ENCODE measurements at places on chromosomes 7 and 10.

GRCh38 chr7:82444220-82444909 lies 788 bp upstream of the CACNA2D1 start:
- DNase-seq = no peak

DNA sequence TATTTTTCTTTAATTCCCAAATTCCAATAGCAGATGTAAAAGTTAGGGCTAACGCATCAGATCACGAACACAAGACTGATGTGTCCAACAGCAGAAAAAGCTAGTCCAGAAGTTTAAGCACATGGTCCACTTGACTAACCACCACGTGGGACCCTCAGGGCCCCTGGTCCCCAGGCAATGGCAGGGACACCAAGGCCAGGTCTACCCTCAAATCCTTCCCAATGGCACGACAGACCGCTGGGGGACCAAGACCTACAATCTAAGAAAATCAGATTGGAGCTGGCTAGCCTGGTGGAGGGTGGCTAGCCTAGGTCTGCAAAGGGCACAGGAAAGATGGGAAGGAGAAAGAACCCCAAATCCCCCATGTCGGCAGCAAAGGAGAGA lies 1.5 kb downstream of the GIGYF1 start:
- no peak for DNase-seq

GRCh38 chr10:71372882-71373495 lies 23.7 kb upstream of the CDH23 start:
- DNase-seq = no peak

GRCh38 chr10:70557086-70557845 lies 45.3 kb downstream of the PRF1 start:
- DNase-seq = peak; percentile 56
